ENCODE measurements at places on chromosomes 13 and 19.
A peak's percentile ranks its signal among the peaks of the same experiment; 100 is the strongest.

- DNase-seq, result peak; percentile 74
These were observed 15.2 kb upstream of the EHD2 start for GRCh38 chr19:47697863-47698609.

- DNase-seq, result no peak
These were observed 8.1 kb upstream of the ICAM1 start for GRCh38 chr19:10262771-10263170.

DNA sequence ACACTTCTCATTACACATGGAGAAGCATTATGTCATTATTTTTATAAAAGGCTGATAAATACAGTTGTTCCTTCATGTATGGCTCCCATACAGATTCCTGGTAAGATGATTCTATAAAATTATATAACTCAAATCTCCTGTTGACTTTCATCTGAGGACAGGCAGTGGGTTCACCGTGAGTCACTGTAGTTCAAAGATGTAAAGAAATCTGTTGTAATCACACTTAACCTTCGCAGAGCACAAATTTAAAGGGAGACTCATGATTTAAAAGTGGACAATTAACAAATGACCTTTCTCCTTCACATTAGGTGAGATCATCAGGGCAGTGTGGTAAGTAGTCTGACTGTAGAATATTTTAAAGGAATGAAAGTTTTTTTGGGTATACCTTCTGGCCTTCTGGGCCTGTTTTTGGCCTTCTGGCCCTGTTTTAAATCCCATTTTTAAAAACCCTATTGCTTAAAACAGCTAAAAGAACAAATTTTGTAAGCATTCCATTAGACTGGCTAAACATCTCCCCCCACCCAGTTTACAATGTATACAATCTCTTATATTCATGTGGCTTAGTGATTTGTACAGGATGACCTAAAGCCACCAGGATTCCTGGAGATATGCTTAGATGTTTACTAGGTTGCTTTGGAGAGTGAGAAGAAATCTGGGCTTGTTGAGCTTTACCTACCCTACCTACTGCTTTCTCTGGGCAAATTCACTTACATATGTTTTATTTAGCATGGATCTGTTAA is 171.2 kb downstream of the ITGBL1 start:
- DNase-seq, result no peak

DNA sequence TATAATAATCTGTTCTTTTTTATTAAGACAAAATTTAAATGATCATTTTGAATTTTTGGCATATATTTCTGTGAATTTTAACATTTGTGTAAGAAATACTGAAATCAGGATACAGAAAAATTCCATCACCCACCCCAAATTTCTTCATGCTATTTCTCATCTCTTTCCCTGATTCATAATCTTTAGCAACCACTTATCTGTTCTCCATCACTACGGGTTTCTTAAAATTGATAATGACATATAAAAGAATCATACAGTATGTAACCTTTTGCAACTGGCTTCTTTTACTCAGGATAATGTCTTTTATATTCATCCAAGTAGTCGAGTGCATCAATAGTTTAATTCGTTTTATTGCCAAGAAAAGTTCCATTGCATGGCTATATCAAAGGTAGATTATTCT is 1627.0 kb downstream of the PCDH9 start:
- DNase-seq, result no peak

DNA sequence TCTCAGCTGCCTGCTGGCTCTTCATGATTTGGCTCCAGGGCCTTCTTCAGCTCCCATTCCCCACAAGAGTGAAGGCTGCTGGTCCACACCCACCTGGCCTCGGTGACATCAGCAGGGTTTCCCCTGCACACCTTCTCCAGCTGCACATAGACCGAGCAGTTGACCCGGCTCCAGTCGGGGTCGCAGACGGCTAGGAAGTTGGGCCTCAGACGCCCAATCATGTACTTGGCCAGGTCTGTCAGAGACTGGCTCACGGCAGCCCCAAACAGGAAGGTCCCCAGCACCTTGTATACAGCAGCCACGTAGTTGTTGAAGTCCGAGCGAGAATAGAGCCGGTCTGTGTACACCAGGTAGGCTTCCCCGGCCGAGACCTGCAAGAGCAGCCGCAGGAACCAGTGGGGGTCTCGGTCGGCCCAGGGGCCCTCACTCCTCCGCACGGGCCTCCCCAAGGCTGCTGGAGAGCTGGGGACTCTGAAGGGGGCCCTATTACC is 3.8 kb downstream of the PLPP2 start:
- no peak for DNase-seq

GRCh38 chr13:43080199-43080598 is 56.8 kb downstream of the DNAJC15 start:
- DNase-seq, result no peak

DNA sequence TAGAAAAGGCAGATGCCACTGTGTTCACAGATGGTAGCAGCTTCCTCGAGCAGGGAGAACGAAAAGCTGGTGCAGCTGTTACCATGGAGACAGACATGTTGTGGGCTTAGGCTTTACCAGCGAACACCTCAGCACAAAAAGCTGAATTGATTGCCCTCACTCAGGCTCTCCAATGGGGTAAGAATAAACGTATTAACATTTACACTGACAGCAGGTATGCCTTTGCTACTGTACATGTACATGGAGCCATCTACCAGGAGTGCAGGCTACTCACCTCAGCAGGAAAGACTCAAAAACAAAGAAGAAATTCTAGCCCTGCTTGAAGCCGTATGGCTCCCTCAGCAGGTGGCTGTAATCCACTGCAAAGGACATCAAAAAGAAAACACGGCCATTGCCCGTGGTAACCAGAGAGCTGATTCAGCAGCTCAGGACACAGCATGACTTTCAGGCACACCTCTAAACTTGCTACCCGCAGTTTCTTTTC is 197.7 kb downstream of the ZNF737 start:
- DNase-seq, result no peak

DNA sequence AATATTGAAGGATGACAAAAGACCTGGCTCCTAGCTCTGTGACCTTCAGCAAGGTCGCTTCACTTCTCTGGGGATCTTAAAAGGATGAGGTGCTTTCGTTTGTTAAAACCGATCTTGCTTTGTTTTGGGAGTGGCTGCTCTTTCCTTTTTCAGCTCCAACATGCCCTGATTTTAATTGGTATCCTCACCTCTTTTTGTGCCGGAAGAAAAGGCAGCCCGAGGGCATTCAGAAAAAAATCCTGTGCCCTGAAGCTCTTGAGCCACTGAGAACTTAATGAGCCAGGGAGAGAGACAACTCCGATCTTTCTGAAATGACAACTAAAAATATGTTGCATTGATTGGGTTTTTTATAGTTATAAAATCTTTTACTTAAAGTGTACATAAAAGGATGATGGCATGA is 19.4 kb downstream of the CLDN10 start:
- no peak for DNase-seq

DNA sequence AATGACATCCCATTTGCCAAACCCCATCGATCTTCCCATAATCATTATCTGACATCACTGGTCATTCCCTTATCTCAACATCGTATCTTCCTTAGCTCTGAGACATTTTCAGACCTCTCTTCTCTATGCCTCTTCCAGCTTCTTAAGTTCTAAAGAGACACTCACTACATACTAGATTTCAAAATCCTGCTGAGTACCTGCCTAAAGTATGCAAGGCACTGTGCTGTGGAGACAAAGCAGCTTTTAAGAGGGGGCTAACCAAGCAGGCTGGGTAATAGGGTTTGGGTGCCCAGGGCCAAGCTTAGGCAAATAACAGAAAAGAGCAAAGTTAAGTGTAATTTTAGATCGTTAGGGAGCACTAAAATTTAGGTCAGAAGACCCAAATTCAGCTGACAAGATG is 3.4 kb upstream of the POMP start:
- no peak for DNase-seq

- no peak for DNase-seq
These were observed 114.8 kb upstream of the TDRD3 start for GRCh38 chr13:60282186-60282585.

- DNase-seq, result no peak
These were observed 5.5 kb upstream of the METTL21C start for GRCh38 chr13:102700088-102701031.

GRCh38 chr19:4014541-4015491 is 7.3 kb downstream of the PIAS4 start:
- DNase-seq, result no peak

DNA sequence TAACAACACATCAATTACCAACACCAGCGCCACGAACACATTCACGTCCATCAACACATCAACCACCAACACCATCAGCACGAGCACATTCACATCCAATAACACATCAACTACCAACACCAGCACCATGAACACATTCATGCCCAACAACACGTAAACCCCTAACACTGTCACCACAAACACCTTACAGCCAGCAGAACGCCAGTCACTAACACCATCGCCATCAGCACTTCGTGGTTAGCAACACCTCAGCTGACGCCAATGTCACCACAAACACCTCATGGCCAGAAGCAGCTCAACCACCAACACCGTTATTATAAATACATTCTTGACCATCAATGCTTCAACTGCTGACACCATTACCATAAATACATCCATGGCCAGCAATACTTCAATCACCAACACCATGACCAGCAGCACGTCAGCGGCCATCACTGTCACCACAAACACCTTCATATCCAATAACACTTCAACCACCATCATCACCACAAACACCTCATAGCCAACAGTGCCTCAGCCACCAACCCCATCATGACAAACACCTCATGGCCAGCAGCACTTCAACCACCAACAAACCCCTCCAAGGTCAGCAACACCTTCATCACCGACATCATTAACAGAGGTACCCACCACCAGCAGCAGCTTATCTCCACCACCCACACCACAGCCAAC is 9.4 kb downstream of the FCER2 start:
- no peak for DNase-seq

Measured in GM12892 (cell line).